ENCODE measurements at places on chromosomes 3 and 15. TPM values are rescaled to one million over a fixed set of nuclear protein-coding genes. Genes with fewer than 3 reads are reported as not detected.

TLR9 gene
- total RNA-seq, result not detected

GOLGA8S gene
- under 0.01 TPM for total RNA-seq

DUOXA2 gene
- total RNA-seq, result not detected

GRCh38 chr3:140081887-140082286, 146.9 kb downstream of the CLSTN2 start:
- DNase-seq, result no peak

DNA sequence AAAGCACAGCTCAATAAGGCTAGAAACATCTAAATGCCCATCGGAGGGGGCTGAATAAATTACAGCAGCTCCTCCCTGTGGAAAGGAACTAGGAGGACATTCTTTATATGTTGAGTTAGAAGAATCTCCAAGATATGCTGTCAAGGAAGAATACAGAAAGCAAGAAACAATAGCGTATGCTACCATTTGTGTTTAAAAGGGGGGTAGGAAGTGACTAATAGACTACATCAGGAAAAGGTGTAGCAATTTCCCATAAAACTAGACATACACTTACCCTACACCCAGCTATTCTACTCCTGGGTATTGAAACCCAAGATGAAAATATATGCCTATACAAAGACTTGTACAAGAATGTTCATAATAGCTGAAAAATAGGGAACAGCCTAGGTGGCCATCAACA, 21.6 kb downstream of the SEC61A1 start:
- no peak for DNase-seq

FES gene
- total RNA-seq, result 9.7 TPM

GRCh38 chr15:40893019-40893670, 1.1 kb upstream of the VPS18 start:
- no peak for DNase-seq

C3orf85 gene
- total RNA-seq, result not detected

DNA sequence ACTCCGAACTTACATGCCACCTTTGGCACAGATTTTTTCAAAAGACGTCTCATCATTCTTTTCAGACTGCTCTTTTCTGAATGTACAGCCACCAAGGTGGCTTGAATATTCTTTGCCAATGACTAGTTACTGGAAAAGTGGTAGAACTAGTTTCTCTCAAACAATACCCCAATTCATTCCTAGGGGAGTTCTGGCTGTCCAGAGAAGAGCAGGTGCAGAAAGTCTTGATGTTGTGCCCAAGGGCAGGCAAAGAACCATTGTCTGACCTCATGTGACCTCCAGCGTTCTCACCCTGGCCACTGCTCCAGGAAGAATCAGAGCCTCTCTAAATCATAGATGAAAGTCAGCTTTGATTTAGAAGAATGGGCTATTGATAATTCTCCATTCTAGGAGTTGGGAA, 5.5 kb downstream of the LMOD3 start:
- DNase-seq, result no peak

DNA sequence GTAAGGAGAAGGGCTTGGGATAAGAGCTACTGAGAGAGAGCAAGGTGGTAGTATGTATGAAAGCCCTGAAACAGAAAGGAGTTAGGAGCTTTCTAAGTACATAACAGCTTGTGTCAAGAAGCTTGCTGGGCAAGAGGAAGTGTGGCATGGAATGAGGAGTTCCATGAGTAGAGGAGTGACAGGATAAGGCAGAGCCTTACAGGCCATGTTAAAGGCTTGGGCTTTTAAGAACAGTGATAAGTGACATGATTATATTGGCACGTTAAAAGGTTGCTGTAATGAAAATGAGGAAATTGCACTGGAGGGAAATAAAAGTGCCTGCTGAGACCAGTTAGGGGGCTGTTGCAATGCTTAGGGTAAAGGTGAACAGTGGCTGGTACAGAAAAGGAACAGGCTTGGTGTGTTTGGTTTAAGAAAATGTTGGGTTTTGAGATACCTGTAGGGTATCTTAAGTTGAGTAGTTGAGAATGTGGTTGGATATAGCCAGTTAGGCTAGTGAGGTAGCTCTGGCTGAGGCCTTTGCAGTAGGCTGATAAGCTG, 49.0 kb downstream of the MEF2A start:
- no peak for DNase-seq

DNA sequence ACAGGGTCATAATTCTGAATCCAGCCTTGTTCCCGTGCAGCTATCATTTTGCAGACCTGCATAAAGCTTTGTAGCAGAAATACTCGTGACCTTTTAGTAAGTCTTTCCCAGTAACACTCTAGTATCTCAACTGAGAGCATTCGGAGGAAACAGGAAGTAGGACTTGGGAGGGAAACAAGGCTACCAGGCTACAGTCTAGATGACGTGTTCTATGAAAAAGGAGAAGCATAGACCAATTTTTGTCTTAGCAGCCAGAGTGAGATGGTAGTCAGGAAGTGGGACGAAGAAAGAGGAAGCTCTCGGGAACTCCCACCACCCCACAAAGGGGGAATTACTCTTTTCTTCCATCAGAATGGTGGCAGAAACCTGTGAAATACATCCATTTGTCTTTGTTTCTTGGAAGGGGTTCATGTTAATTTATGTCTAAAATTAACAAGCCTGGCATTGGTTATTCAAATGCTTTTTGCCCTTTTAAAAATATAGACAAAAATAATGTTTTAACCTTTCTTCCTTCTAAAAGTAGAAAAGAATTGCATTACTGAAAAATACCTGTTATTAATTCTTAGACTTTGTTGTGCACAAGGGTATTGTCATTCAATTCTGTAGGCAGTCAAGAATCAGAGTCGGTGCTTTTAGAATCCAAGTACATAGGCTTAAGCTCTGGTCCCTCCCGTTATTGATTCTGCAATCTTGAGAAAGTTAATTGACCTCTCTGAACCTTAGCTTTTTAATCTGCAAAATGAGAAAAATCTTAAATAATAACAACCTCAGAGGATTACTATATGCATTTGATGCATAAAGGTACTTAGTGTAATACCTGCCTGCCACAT, 1.6 kb upstream of the SUCNR1 start:
- DNase-seq, result no peak

- DNase-seq, result peak; percentile 65
Measured at GRCh38 chr3:42600958-42601675, 631 bp downstream of the NKTR start.

ROBO2 gene
- total RNA-seq, result 14.5 TPM

GRCh38 chr3:169237201-169237600, 426.3 kb downstream of the MECOM start:
- peak; percentile 70 for DNase-seq

DNA sequence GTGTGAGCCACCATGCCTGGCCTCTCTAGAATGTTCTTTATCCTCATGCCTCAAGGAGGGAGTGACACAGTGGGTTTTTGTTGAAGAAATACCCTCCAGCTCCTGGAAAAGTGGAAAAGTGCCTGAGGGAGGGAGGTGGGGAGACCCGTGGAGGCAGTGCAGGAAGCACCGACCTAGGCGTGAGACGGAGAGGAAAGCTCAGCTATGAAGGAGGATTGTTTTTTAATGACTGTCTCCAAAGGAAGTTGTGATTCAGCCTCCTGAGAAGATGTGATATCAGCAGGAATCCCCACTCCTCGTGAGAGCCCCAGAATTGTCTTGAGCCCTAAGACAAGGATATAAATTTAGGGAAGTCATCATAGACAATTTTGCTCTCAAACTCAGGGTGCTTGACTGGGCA, 21.7 kb downstream of the RPLP1 start:
- DNase-seq, result peak; percentile 74

GRCh38 chr3:178306432-178307115, 229.7 kb upstream of the KCNMB2 start:
- no peak for DNase-seq
